ENCODE measurements at places on chromosomes 12 and 14. TPM values are rescaled to one million over a fixed set of nuclear protein-coding genes. Genes with fewer than 3 reads are reported as not detected.

NXPH4 gene
- under 0.01 TPM for total RNA-seq

INSM2 gene
- not detected for total RNA-seq

HOTAIR gene
- total RNA-seq = not detected

CCNB1IP1 gene
- 63.2 TPM for total RNA-seq

CIROP gene
- not detected for total RNA-seq

KRT80 gene
- total RNA-seq = under 0.01 TPM

NR1H4 gene
- not detected for total RNA-seq

CCDC60 gene
- total RNA-seq = not detected

ACOT6 gene
- total RNA-seq = not detected

DPPA3 gene
- total RNA-seq = not detected

TEX22 gene
- total RNA-seq = 0.09 TPM

SDS gene
- total RNA-seq = 0.11 TPM
